ENCODE measurements at places on chromosomes 4 and X. TPM values are rescaled to one million over a fixed set of nuclear protein-coding genes. Genes with fewer than 3 reads are reported as not detected.

DNA sequence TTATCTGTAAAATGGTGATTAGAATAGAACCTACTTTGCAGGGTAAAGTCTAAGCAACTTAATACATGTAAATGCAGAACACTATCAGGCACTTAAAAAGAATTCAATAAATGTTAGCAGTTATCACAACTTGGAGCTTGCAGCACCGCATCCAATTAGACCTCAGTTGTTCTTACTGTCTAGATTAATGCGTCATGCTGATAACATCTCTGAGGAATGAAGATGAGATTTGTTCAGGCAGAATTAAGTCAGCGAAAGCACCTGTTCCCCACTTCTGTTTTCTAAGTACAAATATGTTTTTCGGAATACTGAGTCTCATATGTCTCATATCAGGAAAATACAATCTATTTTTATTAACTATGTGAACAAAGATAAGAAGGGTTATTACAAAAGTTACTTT, 58.7 kb downstream of the TMA16 start:
- H3K36me3 ChIP-seq: no peaks in the 10 kb centered on the region
- no peaks in the 10 kb centered on the region for H3K27me3 ChIP-seq
- peaks cover 7% of the 10 kb centered on the region for H3K4me1 ChIP-seq
- H3K4me3 ChIP-seq: no peak overlapping the region
- no peak for DNase-seq

GRCh38 chr4:121217351-121217750, 53.2 kb upstream of the TNIP3 start:
- no peak for DNase-seq
- H3K4me3 ChIP-seq: no peak overlapping the region
- H3K36me3 ChIP-seq: no peaks in the 10 kb centered on the region
- H3K4me1 ChIP-seq: no peaks in the 10 kb centered on the region

GRCh38 chr4:139229534-139230039, 50.4 kb downstream of the MGARP start:
- no peaks in the 10 kb centered on the region for H3K27me3 ChIP-seq
- no peaks in the 10 kb centered on the region for H3K4me1 ChIP-seq
- H3K27ac ChIP-seq: no peak overlapping the region
- no peak for DNase-seq

DNA sequence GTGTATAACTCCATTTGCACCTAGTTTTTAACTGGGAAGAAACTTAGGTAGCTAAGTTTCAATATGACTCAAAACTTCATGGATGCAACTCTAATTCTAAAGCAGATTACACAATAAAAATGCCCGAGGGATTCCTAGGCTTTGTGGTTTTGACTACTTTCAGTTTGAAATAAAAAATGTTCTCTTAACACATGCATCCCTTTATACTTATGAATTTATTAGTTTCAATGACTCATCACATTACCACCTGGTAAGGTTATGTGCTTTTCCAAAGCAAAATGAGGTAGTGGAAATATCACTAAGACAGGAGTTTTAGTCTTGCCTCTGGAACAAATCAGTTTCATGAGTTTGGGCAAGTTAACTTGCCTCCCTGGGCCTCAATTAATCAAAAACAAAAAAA, 125.5 kb downstream of the OPHN1 start:
- no peak for DNase-seq
- H3K36me3 ChIP-seq: no peaks in the 10 kb centered on the region
- H3K4me3 ChIP-seq: no peak overlapping the region
- no peaks in the 10 kb centered on the region for H3K27me3 ChIP-seq

The CXCL5 gene
- total RNA-seq: 7.2 TPM

DNA sequence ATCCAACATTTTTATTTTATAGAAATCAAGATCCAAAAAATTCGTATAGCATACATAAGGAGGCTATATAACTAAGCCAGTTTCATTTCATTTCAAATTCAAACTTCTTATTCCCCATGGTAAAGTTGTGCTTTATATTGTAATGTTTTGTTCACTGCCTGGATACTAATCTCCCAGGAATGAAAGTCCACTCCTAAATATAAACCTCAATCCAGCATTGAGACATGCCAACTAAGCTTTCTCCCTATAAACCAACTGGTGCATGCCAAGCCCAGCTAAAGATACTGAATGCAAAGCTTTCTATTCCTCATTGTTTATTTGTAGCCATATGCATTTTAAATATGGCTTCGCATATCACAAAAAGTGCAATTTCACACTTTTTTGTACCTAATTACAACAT, 63.8 kb upstream of the INPP4B start:
- no peaks in the 10 kb centered on the region for H3K4me1 ChIP-seq
- H3K27me3 ChIP-seq: no peaks in the 10 kb centered on the region
- H3K4me3 ChIP-seq: no peak overlapping the region
- no peaks in the 10 kb centered on the region for H3K36me3 ChIP-seq
- no peak overlapping the region for H3K27ac ChIP-seq

DNA sequence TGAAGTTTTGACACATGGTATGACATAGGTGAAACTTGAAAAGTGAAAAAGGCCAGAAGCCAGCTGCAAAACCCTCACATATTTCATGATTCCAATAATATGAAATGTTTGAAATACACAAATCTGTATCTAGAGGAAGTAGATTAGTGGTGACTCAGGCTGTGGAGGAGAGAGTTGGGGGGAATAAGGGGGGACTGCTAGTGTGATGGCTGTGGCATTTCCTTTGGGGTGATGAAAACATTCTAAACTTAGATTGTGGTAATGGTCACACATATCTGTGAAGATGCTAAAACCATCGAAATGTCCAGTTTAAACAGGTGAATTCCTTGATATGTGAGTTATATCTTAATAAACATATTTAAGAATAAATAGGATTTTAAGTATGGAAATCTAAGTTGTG, 343.5 kb upstream of the SFRP2 start:
- H3K4me1 ChIP-seq: no peaks in the 10 kb centered on the region
- no peak for DNase-seq
- H3K36me3 ChIP-seq: no peaks in the 10 kb centered on the region
- H3K4me3 ChIP-seq: no peak overlapping the region
- no peak overlapping the region for H3K27ac ChIP-seq
- no peaks in the 10 kb centered on the region for H3K27me3 ChIP-seq

DNA sequence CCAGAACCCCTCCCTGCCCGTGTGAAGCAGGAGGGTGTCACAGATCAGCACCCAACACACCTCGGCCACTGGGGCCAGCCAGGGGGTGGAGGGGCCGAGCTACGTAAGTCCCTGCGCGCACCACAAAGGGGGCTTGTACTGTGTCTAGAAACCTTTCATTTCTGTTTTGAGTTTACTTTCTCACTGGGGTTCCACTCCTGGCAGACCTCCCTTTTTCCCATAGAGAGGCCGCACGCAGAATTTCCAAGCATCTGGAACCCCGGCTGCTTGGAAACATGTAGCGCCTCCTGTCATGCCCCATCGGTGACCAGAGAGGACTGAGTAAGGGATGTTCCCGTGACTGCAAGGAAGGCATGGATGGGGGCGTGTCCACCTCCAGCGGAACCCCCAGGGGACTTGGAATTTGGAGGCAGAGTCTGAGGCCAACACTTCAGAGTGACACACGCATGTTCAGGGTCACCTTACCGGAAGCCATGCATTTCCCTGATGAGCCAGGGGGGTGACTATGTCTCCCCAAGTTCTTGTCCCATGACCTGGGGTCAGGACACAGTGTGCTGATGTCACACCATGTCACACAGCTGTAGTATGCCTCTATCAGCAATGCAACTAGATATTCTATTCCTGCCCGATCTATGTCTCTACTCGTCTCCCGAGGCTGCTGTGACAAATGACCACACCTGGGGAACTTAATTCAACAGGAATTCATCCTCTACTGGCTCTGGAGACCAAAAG, 105.3 kb downstream of the DHRSX start:
- no peak overlapping the region for H3K27ac ChIP-seq
- no peak for DNase-seq
- no peaks in the 10 kb centered on the region for H3K36me3 ChIP-seq
- H3K27me3 ChIP-seq: no peaks in the 10 kb centered on the region

- H3K4me3 ChIP-seq: no peak overlapping the region
- no peak for DNase-seq
- H3K4me1 ChIP-seq: no peaks in the 10 kb centered on the region
- H3K27me3 ChIP-seq: no peaks in the 10 kb centered on the region
These were observed 68.9 kb downstream of the WNK3 start for GRCh38 chrX:54288968-54289367.

The GPRASP1 gene
- 5.5 TPM for total RNA-seq

The AREG gene
- 14.6 TPM for total RNA-seq

Measured in upper lobe of right lung (tissue), 1 donor.